T-helper 9 cell (primary cell): ENCODE measurements at places on chromosomes 13 and 19.

- DNase-seq, result no peak
Measured at GRCh38 chr19:13051557-13052165, 51.0 kb downstream of the LYL1 start.

GRCh38 chr19:15715642-15716041 lies 12.2 kb upstream of the OR10H2 start:
- DNase-seq, result no peak

DNA sequence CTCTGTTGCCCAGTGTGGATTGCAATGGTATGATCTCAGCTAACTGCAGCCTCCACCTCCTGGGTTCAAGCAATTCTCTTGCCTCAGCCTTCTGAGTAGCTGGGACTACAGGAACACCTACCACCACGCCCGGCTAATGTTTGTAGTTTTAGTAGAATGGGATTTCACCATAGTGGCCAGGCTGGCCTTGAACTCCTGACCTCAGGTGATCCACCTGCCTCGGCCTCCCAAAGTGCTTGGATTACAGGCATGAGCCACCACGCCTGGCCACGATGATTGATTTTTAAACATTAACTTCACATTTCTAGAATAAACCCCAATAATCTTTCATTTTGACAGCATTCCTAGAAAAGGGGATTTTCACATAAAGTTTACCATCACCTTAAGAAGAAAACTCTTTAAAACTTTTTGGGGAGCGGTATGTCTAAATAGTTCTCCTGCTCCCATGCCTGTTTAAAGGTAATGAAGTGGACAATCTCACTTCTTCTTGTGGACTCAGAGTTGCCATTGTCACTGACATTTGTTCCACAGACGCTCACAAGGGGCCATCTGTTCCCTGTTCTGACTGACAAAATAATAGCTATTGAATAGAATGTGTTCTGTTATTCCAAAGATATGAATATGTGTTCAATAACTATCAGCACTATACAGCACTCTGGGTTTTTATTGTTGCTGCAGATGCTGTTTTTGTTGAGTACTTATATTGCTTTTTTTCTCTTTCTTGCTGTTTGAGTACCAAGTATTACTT lies 66.1 kb upstream of the C1QTNF9B start:
- DNase-seq, result no peak

DNA sequence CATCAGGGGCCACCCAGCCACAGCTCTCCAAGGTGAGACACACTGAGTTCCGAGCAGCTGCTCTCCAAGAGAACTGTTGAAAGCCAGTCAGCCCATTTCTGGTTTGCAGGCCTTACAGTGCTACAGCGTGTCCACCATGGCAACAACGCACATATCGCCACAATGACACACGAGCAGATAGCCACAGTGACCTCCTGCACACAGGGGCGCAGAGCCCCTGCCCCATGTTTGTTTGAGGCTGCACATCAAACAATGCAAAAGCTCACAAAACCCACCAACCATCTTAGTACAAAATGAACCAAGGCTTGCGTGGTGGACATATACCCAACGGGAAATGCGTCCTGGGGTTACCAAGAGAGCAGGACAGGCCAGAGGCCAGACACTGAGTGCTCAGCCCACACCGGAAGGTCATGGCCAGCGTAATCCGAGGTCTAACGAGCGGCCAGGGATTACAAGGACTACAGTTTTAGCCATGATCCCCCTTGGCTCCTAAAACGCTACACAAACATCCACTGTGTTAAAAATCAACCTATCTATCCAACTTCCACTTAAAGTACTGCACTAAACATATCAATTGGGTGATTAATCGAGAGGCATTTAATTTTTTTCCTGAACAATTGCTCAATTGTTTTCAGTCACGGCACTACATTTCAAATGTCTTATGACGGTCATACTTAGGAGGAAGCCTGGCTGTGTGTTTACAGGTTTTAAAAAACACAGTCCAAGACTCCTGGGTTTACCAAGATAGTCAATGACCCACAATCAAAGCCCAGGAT lies 56.0 kb downstream of the STK24 start:
- no peak for DNase-seq

DNA sequence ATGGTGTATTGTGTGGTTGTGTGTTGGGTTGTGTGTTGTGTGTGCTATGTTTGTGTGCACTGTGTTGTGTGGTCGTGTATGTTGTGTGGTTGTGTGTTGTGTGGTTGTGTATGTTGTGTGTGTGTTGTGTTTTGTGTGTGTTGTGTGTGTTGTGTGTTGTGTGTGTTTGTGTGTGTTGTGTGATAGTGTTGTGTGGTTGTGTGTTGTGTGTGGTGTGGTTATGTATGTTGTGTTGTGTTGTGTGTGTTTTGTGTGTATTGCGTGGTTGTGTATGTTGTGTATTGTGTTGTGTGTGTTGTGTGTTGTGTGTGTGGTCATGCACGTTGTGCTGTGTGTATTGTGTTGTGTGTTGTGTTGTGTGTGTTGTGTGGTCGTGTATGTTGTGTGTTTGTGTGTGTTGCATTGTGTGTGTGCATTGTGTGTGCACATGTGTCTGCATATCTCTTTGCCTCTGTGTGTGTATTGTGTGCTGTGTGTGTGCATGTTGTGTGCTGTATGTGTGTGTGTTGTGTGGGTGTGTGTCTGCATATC lies 2.9 kb downstream of the C3 start:
- no peak for DNase-seq

DNA sequence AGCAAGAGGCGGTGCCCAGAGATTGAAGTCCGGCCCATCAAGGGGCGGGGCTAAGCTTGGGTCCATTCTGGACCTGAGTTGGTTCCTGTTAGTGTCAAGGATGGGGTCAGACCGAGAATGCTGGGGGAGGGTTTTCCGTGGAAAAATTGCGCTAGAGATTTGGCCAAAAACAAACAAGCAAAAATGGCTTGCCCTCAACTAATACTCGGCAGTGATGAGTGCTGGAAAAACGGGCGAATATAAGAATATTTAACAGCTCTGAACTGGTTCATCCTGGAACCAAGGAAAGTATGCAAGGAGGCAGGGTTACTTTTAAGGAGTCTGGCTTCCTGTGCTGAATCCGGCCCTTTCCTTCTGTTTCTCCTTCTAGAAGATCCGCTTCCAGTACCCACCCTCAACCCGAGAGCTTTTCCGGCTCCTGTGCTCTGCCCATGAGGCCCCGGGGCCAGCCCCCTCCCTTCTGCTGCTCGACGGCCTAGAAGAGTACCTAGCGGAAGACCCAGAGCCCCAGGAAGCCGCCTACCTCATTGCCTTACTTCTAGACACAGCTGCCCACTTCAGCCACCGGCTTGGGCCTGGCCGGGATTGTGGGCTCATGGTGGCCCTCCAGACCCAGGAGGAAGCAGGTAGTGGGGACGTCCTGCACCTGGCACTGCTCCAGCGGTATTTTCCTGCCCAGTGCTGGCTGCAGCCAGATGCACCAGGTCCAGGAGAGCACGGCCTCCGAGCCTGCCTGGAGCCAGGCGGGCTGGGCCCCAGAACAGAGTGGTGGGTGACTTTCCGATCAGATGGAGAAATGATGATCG lies 880 bp downstream of the SWSAP1 start:
- DNase-seq, result peak; percentile 56

GRCh38 chr19:30541575-30541974 lies 169.4 kb downstream of the ZNF536 start:
- DNase-seq, result no peak

DNA sequence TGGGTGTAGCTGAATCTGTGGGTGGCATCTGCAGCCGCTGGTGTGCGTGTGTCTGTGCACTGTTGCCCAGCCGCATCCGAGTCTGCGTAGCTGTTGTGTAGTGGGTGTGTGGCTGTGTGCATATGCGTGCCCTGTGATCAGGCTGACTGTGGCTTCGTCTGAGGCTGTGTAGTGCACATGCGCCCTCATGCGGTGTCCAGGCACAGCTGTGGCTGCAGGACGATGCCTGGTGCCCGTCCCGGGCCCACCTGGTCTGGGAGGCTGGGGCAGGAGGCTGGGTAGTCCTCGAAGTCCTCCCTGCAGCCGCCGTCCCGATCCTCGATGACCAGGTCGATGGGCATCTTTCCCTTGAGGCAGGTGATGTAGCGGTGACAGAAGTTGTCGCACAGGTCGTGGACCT lies 4.9 kb downstream of the MEIS3 start:
- DNase-seq, result no peak

DNA sequence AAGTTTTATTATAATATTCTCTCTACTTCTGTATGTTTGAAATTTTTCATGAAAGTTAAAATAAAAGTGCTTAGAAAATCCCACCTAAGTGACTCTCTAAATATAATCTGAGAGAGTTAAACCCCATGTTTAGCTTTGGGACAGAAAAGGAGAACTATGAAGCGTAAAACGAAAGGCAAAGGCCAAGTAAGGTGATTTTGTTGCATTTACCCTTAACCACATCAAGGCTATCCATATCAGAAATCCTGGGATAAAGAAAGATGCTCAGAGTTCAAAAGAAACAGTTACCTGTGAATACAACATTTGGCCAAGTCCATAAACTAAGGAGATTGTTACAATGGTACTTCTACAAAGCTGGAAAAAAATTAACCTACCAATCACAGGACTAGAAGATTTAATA lies 31.3 kb downstream of the UBL3 start:
- no peak for DNase-seq

GRCh38 chr19:50414864-50415660 lies 3.7 kb upstream of the SPIB start:
- DNase-seq, result peak; percentile 72

DNA sequence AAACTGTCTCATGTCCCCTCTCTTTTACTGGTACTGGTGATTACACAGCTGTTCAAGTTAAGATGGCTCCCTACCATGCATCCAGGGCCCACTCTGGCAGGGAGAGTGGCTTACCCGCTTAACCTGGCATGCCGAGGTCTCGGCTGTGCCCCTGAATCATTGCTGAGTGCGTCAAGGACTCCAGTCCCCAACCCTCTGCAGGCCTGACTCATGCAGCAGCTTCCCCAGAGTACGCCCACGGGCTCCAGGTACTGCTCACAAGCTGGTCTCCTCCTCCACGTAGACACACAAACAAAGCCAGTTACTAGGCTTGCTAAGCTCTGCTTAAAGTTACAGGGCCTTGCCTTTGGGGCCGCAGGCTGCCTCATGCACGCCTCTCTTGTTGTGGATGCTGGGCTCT lies 447.4 kb downstream of the COG6 start:
- no peak for DNase-seq

DNA sequence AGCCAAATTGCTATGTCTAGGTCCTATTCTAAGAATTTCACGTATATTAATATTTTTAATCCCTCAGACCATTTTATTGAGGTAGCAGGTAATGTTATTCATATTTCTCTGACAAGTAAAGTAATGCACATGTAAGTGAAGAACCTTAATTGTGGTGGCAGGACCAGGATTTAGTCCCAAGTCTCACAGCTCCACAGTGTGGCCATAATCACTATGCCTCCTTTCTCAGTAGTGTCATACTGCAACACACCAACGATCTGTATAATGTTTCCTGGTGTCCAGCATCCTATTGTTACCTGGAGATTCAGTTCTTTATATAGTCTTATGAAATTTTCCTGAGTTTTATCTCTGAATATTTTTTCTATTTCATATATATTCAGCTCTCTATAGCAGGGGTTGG lies 340.3 kb downstream of the OLFM4 start:
- DNase-seq, result no peak

DNA sequence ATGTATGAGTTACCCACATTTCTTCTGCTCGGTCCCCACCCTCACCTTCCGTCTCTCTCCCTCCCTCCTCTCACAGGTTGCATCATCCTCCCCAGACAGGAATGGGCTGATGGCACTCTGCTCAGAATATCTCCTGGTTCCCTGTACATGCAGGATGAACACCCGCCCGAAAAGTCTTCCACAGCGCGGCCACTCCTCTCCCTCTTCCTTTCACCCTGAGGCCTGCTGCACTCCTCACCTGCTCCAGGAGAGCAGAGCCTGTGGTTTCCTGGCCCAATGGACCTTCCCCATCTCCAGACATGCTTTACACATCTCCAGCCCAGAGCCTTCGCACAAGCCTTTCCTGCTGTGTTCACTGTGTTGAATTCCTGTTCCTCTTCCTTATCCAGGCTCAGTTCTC lies 40.9 kb downstream of the GSX1 start:
- DNase-seq, result no peak

GRCh38 chr19:7637374-7638256 lies 705 bp downstream of the STXBP2 start:
- no peak for DNase-seq

DNA sequence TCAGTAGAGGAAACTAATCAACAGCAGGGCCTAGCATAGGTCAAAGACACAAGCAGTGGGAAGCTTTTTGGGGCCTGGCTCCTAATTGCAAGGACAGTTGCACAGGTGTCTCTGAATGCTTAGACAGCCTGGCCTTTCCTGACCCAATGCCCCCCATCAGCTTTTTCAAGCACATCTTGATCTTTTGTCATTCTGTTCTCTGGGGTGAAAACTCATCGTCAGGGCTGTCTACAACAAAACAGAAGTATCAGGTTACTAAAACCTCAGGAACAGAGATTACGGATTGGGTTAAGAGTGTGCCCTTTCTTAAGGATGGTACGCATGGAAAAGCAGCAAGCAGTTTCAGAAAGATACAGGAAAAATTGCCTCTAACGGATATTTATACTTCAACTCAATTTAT lies 8.3 kb upstream of the ZNF254 start:
- DNase-seq, result no peak

DNA sequence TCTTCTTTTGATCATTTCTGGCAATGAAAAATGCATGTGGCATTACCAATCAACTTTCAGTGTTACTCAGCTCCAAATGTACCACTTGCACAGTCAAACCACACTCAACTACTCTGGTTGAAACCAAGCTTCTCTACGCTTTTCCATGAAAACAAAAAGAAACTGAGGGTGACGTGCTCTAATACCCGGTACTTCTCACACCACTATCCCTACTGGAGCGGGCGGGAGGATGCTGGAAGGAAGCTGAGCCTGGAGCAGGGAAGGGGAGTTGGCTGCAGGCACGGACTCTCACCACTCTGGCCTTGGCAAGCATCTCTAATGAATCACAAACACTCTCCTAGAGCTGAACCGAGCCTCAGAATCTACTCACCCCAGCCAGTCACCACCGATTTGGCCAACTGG lies 48.2 kb downstream of the STK24 start:
- DNase-seq, result no peak

GRCh38 chr13:37403776-37404527 lies 194.6 kb downstream of the POSTN start:
- DNase-seq, result no peak

- no peak for DNase-seq
Measured at GRCh38 chr13:85616275-85616674, 182.9 kb downstream of the SLITRK6 start.

- no peak for DNase-seq
Measured at GRCh38 chr19:14661372-14661924, 13.2 kb downstream of the ADGRE3 start.

DNA sequence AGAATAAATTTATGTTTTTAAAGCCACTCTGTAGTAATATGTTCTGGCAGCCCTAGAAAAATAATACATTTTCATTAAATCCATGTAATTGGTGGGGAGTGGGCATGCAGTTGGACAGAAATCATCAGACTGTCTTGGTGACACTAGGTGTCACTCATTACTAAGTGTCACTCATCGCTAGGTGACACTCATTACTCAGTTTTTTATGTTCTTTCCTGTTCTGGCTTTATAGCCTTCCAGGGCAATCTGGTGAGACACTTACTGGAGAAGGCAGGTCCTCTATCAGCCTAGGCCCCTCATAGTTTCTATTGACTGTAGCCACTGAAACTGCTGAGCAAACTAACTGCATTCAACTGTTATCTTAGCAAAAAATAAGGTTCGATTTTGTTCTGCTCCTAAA lies 542.1 kb downstream of the SLITRK1 start:
- no peak for DNase-seq

- DNase-seq, result peak; percentile 25
Measured at GRCh38 chr13:75482070-75482819, at the start of gene TBC1D4. Gene TBC1D4, minus strand, starts transcription at chr13:75482169. Its CDS starts 402 bp downstream, at chr13:75481767.

GRCh38 chr19:19083413-19084178 lies 19.8 kb downstream of the SLC25A42 start:
- no peak for DNase-seq

- no peak for DNase-seq
Measured at GRCh38 chr19:23882493-23882892, 32.2 kb upstream of the ZNF726 start.
